ENCODE measurements at places on chromosomes 2 and 18.

DNA sequence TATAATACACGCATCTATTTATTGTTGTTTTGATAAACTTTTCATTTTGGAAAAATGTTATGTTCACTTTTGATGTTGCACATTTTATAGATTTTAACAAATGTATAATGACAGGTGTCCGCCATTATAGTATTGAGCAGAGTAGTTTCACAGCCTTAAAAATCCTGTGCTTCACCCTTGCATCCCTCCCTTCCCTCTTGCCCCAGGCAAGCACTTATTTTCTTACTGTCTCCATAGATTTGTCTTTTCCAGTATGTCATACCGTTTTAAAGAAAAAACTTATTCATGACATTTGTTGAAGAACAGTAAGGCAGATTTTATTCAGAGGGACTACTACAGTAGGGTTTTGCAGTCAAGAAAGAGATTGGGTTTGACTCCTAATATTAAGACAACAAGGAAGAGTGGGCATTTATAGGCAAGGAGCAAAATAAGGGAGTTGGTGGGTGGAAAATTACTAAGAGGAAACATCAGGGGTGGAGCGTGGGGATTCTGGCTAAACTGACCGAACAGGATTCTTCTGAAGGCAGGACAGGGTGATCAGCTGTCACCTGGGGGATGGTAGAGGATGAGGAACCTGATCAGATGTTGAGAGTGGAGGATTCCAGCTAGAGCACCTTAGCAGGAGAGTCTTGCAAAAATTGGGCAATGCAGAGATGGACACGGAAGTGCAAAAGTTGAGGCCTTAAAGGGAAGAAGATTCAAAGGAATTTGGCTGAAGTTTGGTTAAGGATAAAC is 108.8 kb downstream of the NCK2 start:
- DNase-seq = no peak

- no peak for DNase-seq
Observed at GRCh38 chr18:41553716-41554115, 401.3 kb upstream of the PIK3C3 start.

DNA sequence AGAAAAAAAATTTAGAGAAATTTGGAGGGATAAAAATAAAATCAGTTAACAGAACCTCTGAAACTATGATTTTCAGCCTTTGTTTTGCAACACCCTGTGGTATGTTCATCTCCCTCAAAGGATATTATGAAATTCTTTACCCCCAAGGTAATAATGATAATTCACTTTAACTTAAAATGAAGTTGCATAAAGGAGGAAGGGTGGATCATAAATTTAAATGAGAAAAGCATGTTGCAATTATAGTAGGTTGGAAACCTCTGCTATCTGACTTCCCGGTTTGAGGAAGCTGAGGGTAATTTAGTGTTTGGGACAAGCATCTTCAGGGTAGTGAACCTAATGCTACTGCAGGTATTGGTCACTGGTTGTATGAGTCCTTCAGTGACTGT is 102.9 kb downstream of the BABAM2 start:
- no peak for DNase-seq

GRCh38 chr2:71962911-71963694 is 184.6 kb downstream of the CYP26B1 start:
- DNase-seq = no peak

DNA sequence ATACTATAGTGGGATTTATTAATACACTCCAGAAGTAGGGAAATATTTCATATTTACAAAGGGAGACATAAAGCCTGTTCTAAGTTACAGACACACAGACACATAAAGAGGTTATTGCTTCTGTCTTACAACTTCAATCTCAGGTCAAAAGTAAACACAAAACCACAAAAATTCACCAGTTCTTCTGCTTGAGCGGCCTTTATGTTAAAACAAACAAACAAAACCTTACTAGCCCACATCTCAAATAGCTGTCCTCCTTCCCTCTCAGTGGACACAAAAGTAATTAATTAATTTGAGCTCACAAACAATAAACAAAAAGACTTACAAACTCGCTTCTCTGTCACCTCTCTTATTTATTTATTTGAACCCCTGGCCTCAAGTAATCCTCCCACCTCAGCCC is 1.5 kb upstream of the ASNSD1 start:
- DNase-seq = no peak

DNA sequence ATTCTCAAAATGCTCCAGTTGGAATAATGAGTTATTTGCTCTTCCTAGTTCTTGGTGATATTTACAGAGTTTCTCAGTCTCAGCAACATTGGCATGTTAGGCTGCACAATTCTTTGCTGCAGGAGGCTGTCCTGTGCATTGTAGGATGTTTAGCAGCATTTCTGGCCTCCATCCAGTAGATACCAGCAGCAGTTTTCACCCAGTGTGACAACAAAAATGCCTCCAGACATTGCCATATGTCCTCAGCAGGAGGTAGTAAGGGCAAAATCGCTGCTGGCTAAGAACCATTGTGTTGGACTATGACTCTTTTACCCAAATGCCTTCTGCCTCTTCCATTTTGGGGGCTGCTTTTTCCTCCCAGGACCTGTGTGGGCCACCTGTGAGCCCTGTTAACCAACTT is 50.4 kb downstream of the PAX8 start:
- no peak for DNase-seq

DNA sequence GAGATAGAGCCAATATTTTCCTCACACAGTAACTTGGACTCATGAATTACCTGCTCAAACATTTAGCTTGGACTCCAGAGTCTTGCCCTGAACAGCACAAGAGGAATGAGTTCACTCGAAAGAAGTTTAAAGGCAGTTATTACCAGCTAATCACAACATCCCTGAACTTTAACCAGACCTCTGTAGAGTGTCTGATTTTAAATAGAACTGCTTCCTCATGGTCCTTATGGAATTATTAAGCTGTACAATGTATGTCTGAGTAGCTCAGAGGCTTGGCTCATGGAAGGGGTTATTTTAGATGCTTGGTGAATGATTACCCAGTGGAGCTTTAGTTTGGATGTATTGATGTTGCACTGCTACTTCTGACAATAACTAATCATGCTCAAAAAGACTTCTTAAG is 183.1 kb downstream of the FMNL2 start:
- no peak for DNase-seq

DNA sequence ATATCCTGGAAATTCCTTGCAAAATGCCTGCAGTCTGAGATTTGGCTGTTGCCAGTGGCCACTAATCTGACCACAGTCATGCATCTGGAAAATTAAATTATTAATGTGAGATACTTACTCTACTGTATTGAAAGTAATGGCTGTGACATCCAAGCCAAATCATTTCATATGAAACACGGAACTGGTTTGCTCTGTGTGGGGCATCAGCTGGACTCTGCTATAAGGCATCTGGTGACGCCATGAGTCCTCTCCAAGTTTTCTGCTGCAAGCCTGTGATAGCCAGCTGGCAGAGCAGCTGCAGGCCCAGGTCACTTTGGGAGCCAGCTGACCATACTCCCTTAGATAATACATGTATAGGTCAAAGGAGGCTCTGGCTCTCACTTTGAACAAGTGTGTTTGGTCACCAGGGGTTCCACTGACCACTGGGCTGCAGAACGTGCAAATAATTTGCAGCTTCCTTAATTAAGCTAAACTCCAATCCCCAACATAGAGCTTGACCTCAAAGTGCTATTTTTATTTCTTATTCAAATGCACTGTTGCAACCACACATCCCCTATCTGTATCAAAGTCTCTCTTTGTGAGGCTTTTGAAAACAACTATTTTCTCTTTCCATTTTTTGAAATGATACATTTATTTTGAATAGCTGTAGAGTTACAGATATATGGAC is 152.9 kb downstream of the NCKAP5 start:
- DNase-seq = no peak

- DNase-seq = peak; percentile 58
Observed at GRCh38 chr2:3434654-3435053, 55.2 kb downstream of the TRAPPC12 start.

- no peak for DNase-seq
Observed at GRCh38 chr2:235418918-235419317, 74.9 kb upstream of the AGAP1 start.

- peak; percentile 29 for DNase-seq
Observed at GRCh38 chr18:21452796-21453510, 147.6 kb downstream of the ESCO1 start.

DNA sequence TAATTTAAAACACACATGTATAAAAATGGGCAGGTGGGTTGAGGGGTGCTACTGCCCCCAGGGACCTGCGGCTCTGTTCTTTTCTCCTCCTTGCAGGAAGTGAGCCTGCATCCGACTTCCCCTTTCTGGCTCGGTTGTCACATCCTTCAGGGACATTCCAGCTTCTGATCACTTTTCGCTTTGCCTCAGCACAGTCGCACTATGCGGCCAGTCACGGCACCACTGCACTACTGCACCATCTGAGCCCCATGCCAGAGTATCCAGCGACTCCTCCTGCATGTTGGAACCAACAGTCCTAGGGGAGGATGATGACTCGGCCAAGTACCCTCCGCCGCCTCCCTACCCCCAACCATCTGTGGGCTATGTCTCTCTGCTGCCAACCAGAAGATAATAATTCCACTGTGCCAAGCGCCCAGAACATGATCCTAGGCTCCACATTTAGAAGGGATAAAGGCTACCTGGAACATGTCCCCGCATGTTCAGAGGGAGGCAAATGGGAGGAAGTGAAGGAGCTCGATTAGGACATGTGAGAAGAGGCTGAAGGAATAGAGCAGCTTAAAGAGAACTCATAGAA is 17.6 kb downstream of the CDC42EP3 start:
- DNase-seq = peak; percentile 21

GRCh38 chr18:70334728-70335329 is 46.0 kb downstream of the SOCS6 start:
- DNase-seq = no peak

- no peak for DNase-seq
Observed at GRCh38 chr18:35303610-35304009, 13.6 kb upstream of the ZSCAN30 start.

GRCh38 chr2:154457286-154457685 is 241.2 kb upstream of the KCNJ3 start:
- DNase-seq = no peak

GRCh38 chr2:228600265-228600664 is 418.8 kb upstream of the SPHKAP start:
- no peak for DNase-seq

DNA sequence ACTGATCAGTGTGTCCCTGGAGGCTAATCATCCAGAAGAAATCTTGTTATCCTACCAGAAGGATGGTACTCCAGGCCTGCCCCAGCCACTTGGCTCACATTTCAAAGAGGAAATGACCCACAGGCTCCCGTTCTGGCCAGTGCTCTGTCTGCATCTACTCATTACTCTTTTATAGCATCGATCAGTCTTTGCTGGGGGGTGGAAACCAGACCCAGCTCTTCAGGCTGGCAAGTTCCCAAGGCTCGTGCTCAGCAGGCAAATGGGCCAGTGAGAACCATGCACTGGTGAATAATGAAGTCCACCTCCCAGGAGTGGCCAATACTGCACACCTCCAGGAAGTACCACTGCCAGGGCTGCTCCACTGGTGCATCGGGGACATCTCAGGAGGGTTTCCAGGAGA is 38.8 kb downstream of the DNER start:
- no peak for DNase-seq

DNA sequence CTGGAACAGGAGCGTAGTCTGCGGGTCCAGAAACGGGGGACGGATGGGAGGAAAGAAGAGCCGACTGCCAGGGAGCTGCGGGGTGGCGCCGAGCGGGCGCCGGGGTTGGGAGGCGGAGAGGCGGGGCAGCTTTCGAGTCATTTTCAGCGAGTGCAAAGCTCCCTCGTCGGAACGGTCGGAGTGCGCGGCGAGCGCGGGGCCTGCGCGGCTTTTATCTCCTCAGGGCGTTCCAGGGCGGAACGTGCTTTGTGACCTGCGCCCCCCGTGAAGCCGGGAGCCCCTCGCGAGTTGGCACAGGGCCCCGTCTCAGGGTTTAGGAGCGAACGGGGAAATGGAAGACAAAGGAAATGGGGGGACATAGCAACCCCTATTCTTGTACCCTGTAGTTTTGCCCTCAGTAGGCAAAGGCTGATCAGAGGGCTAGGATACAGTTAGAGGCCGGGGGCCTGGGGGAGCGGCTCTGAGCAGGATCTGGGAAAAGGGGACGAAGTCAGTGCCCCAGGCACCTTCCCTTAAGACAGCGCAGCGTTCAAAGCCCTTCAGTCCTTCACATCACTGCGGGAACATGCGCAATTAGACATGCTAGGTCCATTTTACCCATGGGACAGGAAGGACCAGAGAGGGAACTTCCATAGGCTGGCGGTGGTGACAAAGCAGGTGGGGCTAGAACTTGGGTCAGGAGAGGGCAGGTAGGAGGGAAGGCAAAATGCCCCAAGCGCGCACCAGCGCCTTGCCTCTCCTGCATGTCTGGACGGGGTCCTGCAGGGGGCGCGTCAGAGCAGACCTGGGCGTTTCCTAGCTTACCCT is 60.1 kb upstream of the IL1RL1 start:
- no peak for DNase-seq

DNA sequence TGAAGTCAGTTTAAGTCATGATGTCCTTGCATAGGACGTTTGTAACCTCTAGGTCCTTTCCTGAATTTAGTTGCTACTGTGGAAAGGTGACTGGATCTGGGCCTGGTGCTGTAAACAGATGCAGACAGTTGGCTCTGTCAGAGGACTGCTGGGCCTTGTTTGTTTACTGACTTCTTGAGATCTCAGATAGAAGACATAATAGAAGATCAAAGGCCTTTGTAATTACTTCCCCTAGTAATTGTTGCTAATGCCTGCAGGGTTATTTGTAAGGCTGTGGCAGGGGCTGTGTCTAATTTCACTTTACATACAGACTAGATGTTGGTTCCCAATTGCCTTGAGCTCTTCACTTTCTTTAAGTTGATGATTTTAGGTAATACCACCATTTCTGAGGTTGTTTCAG is 42.5 kb downstream of the LYPD6B start:
- DNase-seq = no peak

DNA sequence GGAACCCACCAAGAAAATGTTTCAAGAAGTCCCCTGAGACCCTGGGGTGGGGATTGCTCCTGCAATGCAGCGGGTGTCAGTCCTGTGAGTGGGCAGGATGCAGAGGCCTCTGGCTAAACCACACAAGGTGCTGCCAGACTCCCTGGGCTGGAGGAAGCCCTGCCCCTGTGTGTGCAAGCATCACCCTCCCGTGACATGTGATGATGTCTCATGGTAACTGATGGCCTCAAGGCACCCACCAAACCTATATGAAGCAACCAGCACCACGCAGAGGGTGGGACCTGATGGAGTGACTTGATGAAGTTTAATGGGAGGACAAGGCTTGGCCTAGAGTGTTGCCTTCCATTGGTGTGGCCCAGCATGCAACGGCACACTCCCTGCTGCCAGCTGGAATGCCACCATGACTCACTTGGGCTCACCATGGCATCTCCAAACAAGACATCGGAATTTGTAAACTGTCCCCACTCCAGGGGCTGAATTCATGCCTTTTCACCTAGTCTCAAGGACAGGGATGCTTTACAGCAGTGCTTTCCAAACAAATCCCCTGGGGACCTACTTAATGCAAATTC is 8.7 kb upstream of the SLC14A1 start:
- no peak for DNase-seq

- DNase-seq = no peak
Observed at GRCh38 chr2:120625865-120626560, 109.7 kb upstream of the GLI2 start.

GRCh38 chr2:182324665-182325064 is 102.2 kb downstream of the PDE1A start:
- no peak for DNase-seq

GRCh38 chr2:224837558-224837957 is 121.4 kb upstream of the CCDC195 start:
- no peak for DNase-seq

- DNase-seq = no peak
Observed at GRCh38 chr2:241724259-241724974, 10.0 kb upstream of the D2HGDH start.

Data from NCI-H1694 (cell line).